Activated T-helper 2 cell treated with anti-CD3 and anti-CD28 coated beads, Interferon-gamma antibody, Interleukin-2, Interleukin-4, amounts not matched to agents 10 μg/mL and 5 μg/mL and 100 μg/mL, durations not matched to agents 14 hours and 24 hours and 36 hours (primary cell): ENCODE measurements at places on chromosomes 12 and 14. TPM values are rescaled to one million over a fixed set of nuclear protein-coding genes. Genes with fewer than 3 reads are reported as not detected.

DNA sequence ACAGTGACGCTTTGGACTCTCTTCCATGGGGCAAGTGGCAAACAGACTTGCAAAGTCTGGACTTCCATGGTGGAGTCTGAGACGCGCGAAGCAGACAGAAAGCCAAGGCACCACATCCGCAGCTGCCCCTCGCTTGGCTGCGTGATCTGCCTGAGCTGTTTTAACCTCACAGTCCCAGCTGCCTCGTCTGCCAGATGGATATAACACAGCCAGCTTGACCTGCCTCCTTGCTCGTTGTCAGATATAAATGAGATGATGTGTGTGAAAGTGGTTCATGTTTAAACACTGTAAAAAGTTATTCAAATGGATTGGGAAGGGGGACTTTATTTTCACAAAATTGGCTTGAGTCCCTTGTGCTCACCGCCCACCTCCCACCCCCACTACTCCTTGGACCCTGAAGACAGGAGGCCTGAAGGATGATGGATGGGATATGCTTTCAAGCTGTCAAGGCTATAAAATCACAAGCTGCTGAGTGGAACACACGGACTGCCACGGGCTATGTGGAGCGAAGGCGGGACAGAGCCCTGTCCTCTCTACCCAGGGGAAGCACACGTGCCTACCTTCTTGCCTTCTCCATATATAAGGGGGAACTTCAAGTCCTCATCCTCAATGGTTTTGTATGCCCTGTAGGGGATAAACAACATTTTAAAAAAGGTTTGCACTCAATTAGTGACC, 226.9 kb downstream of the MON2 start:
- H3K4me3 ChIP-seq: no peak overlapping the region
- H3K36me3 ChIP-seq: no peaks in the 10 kb centered on the region
- H3K27me3 ChIP-seq: peaks cover 5% of the 10 kb centered on the region
- peaks cover 2% of the 10 kb centered on the region for H3K4me1 ChIP-seq

GRCh38 chr14:101410126-101410525, 151.2 kb upstream of the DIO3 start:
- no peaks in the 10 kb centered on the region for H3K36me3 ChIP-seq
- no peak overlapping the region for H3K27ac ChIP-seq
- no peak overlapping the region for H3K4me3 ChIP-seq

The PMCH gene
- 210 and 221 TPM in 2 replicates for total RNA-seq

GRCh38 chr14:101511620-101512375, 49.5 kb upstream of the DIO3 start:
- H3K27me3 ChIP-seq: no peaks in the 10 kb centered on the region
- H3K27ac ChIP-seq: no peak overlapping the region
- no peaks in the 10 kb centered on the region for H3K4me1 ChIP-seq
- no peaks in the 10 kb centered on the region for H3K36me3 ChIP-seq

DNA sequence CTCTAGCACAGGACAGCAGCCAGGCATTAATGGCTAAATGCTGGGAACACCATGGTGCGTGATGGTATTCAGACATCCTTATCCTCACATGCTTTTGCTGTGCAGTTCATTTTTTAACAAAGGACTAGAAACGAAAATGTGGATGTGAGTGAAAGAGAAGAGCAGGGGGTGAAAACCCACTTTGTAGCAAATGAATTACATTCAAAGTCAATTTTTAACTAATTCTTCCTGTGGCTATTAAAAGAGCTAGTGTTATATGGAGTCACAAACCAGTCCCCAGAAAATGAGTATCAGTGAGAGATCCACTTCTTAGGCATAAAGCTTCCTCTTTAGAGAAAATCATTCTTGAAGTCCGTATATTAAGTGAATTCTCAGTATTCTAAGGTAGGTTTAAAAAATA, 592.0 kb upstream of the LMO3 start:
- H3K4me1 ChIP-seq: no peaks in the 10 kb centered on the region
- H3K27me3 ChIP-seq: no peaks in the 10 kb centered on the region
- no peak for DNase-seq
- no peak overlapping the region for H3K4me3 ChIP-seq
